ENCODE measurements at places on chromosomes 5 and 9.

DNA sequence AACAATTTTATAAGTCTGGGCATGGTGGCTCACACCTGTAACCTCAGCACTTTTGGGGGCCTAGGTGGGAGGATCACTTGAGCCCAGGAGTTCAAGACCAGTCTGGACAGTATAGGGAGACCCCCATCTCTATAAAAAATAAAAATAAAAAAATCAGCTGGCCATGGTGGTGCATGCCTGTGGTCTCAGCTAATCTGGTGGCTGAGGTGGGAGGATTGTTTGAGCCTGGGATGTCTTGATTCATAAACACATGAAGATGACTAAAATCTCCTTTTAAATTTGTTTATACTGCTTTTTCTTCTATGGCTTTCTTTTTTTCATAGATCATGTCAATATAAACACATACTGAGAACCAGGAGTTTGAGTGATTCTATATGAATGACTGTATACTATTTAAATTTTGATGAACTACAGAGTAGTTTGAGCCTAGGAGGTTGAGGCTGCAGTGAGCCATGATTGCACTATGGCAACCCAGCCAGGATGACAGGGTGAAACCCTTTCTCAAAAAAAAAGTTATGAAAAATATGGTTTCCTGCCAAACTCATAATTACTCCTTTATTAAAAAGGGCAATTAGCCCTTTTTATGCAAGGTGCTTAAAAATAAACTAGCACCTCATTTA, 14.2 kb downstream of the RIC1 start:
- no peak overlapping the region for H3K27ac ChIP-seq
- H3K4me3 ChIP-seq = no peak overlapping the region
- H3K36me3 ChIP-seq = no peaks in the 10 kb centered on the region
- DNase-seq = no peak

DNA sequence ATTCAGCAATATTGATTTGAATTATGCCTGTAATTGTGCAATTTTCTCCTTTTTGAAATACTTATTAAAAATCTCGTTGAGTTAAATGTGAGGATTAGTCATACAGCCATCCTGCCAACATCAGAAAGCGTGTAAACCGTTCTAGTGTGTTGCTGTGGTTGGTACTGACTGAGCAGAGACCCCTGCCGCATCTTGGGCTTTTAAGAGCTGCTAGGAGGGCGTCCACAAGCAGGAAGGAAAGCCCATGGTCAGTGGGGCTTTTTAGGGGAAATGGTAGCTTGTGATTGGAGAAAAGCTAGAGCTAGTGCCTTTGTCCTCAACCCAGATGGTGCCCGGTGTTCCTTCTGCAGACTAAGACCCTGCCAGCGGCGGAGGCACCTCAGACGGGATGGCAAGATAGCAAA, 1.3 kb downstream of the SDHA start:
- H3K27me3 ChIP-seq = no peaks in the 10 kb centered on the region
- H3K36me3 ChIP-seq = peaks cover 7% of the 10 kb centered on the region
- H3K4me1 ChIP-seq = peaks cover 3% of the 10 kb centered on the region

DNA sequence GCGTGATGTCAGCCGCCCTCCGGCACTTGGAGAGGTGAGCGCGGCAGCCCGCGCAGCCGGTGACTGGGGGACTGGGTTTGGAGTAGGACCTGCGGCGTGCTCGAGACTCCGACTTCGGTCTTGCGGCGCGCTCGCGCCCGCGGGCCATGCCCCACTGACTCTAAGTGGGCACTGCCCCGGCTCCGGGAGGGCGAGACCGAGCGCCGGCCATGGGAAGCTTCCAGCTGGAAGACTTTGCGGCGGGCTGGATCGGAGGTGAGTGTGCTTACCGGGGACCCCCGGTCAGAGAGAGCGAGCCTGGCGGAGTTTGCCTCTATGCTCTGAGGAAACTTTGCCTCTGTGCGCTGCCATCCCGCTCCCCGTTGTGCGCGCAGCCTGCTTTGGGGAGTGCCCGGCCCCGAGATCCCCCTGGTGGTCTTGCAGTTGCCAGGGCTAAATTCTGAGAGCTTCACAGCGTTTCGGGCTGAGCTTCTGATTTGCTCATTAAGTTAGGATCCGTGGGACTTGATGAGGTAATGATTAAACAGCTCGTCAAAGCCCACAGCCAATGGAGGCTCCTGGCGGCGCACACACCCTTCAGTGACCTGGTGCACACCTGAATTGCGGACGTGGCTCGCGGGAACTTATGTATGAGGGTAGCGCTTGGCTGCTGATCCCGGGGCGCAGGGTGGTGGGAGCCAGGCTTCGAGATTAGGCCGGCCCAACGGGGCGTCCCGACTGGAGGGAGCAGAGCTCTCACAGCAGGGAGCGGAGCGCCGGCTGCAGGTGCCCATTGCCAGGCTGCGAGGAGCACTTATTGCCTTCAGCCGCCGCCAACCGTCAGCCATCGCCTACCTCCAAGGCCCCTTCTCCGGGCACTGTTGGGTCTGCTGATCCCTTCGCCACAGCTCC, at the start of gene SLC25A48:
SLC25A48 (plus strand) TSS at position 25 of the 891 bp plus-strand sequence; CDS start at position 210, 185 bp downstream.
- H3K27me3 ChIP-seq = peaks cover 65% of the 10 kb centered on the region
- H3K4me1 ChIP-seq = no peaks in the 10 kb centered on the region
- no peak within 1 kb of the TSS for H3K27ac ChIP-seq
- peak within 1 kb of the TSS; percentile 7 for H3K4me3 ChIP-seq
- DNase-seq = peak; percentile 71

GRCh38 chr5:81326554-81326953, 25.2 kb downstream of the ZCCHC9 start:
- no peaks in the 10 kb centered on the region for H3K4me1 ChIP-seq
- no peak for DNase-seq
- no peaks in the 10 kb centered on the region for H3K36me3 ChIP-seq
- no peak overlapping the region for H3K4me3 ChIP-seq
- H3K27me3 ChIP-seq = no peaks in the 10 kb centered on the region

DNA sequence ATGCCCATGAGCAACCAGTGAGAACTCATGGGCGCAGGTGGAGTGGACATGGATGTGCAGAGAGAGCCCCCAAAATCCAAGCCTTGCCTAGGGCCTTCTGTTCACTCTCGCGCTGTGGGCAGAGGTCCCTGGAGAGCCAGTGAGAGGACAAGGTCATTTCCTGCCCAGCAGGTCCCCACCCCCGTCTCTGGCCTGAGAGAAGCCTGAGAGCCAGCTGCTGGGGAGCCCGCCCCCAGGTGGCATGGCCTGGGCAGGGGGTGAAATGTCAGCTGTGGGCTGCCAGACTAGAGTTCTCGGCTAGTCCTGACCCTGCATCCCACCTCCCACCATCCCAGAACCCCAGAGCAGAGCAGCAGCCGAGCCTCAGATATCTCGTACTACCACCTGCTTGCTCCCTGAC, 85.3 kb downstream of the BARX1 start:
- no peaks in the 10 kb centered on the region for H3K4me1 ChIP-seq
- no peak for DNase-seq
- no peak overlapping the region for H3K27ac ChIP-seq
- H3K36me3 ChIP-seq = no peaks in the 10 kb centered on the region
- H3K4me3 ChIP-seq = peak overlapping the region; percentile 28
- no peaks in the 10 kb centered on the region for H3K27me3 ChIP-seq

- no peak overlapping the region for H3K4me3 ChIP-seq
- H3K27me3 ChIP-seq = no peaks in the 10 kb centered on the region
- DNase-seq = no peak
- H3K36me3 ChIP-seq = no peaks in the 10 kb centered on the region
- H3K4me1 ChIP-seq = peaks cover 32% of the 10 kb centered on the region
- no peak overlapping the region for H3K27ac ChIP-seq
These were observed 543.3 kb downstream of the RAB3C start for GRCh38 chr5:59126016-59126707.

DNA sequence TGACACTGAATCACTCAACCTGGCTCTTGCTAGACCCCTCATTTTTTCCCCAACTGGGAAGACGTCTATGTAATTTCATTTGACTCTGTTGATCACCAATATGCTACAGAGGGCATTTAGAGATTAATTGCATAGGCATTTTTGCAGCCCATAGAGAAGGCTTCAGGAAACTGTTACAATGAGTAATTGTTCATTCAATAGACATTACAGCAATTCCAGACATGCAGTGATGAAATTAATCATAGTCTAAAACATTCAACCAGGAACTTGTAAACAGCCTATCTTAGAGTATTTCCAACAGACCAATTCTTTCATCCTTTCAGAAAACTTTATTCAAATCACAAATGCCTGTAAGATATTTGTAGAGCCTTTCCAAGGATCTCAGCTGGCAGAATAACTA, 122.3 kb downstream of the MARCHF11 start:
- H3K36me3 ChIP-seq = no peaks in the 10 kb centered on the region
- no peaks in the 10 kb centered on the region for H3K4me1 ChIP-seq
- H3K4me3 ChIP-seq = no peak overlapping the region
- H3K27me3 ChIP-seq = no peaks in the 10 kb centered on the region
- no peak for DNase-seq

- no peak overlapping the region for H3K4me3 ChIP-seq
- no peaks in the 10 kb centered on the region for H3K36me3 ChIP-seq
- H3K27me3 ChIP-seq = no peaks in the 10 kb centered on the region
- no peak for DNase-seq
These were observed 273.5 kb downstream of the TMEM38B start for GRCh38 chr9:105967797-105968196.

DNA sequence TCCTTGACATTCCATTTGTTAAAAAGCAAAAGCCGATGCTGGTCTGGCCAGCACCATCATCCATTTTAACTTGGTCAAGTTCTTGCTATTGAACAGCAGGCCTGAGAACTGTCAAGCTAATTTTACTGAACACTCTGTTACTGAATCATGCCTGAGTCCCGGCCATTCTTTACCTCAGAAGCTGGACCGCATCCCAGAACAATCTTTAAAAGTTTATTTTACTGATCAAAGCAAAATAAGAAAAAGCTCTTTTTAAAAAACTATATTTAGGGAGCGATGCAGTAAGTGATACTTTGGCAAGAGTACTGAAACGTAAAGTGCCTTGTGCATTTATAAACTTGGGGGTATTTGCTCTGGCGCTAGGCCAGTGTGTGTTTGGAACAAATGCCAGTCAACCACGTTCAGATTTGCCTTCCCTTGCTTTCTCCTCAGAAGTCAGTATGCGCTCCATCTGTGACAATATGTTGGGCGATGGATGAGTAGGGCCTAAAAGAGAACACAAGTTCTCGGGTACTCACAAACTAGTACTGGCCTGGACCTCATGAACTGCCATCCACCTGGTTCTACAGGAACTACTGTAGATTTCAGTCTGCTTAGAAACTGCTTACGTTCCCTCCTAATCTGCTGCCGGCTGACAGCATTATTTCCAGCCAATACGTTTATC, 161.9 kb downstream of the MAPKAP1 start:
- no peaks in the 10 kb centered on the region for H3K36me3 ChIP-seq
- H3K27ac ChIP-seq = no peak overlapping the region
- H3K27me3 ChIP-seq = no peaks in the 10 kb centered on the region
- H3K4me1 ChIP-seq = peaks cover 13% of the 10 kb centered on the region

DNA sequence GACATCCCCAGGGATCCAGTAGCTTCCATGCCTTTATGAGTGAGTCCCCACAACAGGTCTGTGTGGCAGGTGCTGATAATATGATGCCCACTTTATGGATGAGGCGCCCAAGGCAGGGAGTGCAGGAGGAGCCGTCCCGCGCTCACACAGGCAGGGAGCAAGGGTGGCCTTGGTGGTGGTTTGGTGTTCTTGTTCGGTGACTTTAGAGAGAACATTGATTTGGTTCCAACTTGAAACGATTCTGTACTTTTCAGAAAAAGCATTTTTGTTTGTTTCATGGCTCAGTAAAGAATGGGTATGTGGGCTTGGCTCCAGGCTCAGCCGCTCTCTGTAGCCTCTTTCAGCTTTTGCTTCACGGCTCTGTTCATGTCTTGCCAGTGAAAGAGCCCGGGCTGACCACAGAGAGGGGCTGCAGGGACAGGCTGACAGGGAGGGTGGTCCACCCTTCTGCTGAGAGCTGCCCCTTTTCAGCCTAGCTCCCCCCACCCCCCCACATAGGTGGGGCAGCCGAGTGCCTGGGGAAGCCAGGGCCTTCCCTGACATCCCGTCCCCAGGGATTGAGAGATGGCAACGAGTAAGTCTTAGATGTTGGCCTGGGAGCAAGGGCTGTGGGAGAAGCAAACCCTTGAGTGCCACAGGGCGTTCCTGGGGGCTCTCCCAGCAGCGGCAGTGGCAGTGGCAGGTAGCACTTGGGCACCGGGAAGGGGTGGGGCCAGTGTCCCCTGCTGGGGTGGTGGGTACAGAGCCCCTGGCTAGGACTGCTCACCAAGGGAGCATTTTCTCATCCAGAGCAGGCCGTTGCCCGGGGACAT, 28.0 kb downstream of the NCS1 start:
- peaks cover 25% of the 10 kb centered on the region for H3K4me1 ChIP-seq
- H3K4me3 ChIP-seq = no peak overlapping the region
- H3K27ac ChIP-seq = no peak overlapping the region
- H3K27me3 ChIP-seq = no peaks in the 10 kb centered on the region
- H3K36me3 ChIP-seq = peaks cover 6% of the 10 kb centered on the region

GRCh38 chr5:16857635-16858034, 78.5 kb downstream of the MYO10 start:
- H3K27ac ChIP-seq = no peak overlapping the region
- H3K27me3 ChIP-seq = no peaks in the 10 kb centered on the region
- H3K4me3 ChIP-seq = no peak overlapping the region
- H3K4me1 ChIP-seq = peaks cover 27% of the 10 kb centered on the region
- H3K36me3 ChIP-seq = peaks cover 2% of the 10 kb centered on the region

- DNase-seq = no peak
- H3K36me3 ChIP-seq = no peaks in the 10 kb centered on the region
- H3K4me1 ChIP-seq = peaks cover 1% of the 10 kb centered on the region
- H3K27ac ChIP-seq = no peak overlapping the region
- no peaks in the 10 kb centered on the region for H3K27me3 ChIP-seq
These were observed 303.1 kb upstream of the IRX4 start for GRCh38 chr5:2185646-2186471.

DNA sequence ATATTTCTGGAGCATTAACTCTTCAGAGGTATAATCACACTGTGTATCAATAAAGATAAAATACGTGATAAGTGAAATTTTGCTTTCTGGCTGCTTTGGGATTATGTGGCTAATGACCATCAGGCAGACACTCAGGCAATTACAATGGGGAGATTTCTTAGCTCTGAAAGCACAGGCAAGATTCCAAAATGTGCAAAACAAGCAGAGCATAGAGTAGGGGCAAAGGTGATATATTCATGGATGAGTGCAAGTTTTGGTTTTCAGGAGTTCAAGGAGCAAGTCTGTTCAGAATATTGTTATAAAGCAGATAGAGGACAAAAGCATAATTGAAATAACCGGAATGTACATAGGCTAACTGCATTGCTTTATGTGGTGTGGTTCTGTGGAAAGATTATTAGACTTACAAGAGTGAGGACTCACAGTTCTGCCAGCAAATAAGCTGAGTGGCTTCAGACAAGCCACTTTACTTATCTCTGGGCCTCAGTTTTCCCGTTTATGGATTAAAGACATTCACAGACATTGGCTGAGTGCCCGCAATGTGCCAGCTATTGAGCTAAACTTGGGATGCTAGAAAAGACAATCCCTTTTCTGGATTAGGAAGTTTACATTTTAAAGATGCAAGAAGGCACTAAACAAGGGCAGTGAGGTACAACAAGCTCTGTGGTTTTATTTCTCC, 945.6 kb upstream of the ARRDC3 start:
- no peak overlapping the region for H3K4me3 ChIP-seq
- H3K27ac ChIP-seq = no peak overlapping the region
- H3K27me3 ChIP-seq = no peaks in the 10 kb centered on the region
- H3K4me1 ChIP-seq = no peaks in the 10 kb centered on the region
